ENCODE measurements at places on chromosomes 16 and 17. TPM values are rescaled to one million over a fixed set of nuclear protein-coding genes. Genes with fewer than 3 reads are reported as not detected.

DNA sequence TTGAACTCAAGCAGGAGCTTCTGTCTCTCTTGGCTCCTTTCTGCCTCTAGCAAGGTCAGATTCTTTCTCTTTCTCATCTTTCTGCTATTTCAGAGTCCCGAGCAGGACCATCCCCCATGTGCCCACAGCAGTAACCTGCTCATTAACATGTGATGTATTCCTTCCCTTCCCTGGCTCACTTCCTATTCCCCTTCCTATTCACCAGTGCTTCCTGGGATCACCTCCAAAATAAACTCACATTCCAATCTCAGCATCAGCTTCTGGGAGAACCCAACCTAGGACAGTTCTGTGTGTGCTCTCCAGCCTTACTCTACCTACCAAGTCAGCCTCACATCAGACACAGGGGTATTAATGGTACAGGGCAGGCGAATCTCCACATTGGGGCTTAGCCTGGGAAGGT, 546.4 kb upstream of the SALL1 start:
- DNase-seq, result no peak

DNA sequence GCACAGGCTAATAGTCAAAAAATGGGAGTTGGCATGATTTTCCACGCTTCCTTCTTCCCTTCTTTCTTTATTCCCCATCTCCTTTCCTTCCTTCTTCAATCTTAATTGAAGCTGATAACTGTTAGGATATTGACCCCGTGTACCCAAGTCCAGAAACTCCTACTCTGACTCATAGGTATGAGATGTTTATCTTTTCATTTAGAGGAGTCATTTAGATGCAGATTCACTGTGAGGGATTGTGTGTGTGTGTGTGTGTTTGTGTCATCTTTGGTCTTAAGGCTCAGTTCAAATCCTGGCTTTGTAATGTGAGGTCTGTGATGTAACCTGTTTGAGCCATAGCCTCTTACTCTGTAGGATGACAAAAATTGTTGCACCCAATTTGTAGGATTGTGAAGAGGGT, 332.0 kb upstream of the MAF start:
- no peak for DNase-seq

GRCh38 chr17:15048933-15049794, 216.0 kb downstream of the PMP22 start:
- no peak for DNase-seq

Gene MAP2K4
- 43.0 TPM for total RNA-seq

GRCh38 chr17:5043524-5043923, 8.3 kb upstream of the SLC52A1 start:
- no peak for DNase-seq

Gene CPNE7
- 1.7 TPM for total RNA-seq

Gene GAS2L2
- not detected for total RNA-seq

GRCh38 chr16:11461595-11461990, 116.3 kb downstream of the RMI2 start:
- DNase-seq, result no peak

- DNase-seq, result no peak
These were observed 1156.7 kb upstream of the CDH8 start for GRCh38 chr16:63192980-63193379.

DNA sequence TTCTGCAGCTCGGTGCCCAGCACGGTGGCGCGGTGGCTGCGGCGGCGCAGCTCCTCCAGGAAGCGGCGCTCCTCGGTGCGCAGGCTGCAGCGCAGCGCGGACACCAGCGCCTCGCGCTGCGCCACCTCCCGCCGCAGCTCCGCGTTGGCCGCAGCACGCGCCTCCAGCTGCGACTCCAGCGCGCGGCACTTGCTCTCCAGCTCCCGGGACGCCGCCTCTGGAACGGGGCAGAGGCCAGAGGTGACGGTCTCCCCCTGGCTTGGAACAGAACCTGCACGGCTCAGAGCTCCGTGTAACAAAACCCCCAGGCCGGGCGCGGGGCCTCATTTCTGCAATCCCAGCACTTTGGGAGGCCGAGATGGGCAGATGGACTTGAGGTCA, 13.2 kb upstream of the CLUH start:
- DNase-seq, result no peak

- DNase-seq, result no peak
These were observed 76.8 kb downstream of the TUBD1 start for GRCh38 chr17:59815965-59816364.

DNA sequence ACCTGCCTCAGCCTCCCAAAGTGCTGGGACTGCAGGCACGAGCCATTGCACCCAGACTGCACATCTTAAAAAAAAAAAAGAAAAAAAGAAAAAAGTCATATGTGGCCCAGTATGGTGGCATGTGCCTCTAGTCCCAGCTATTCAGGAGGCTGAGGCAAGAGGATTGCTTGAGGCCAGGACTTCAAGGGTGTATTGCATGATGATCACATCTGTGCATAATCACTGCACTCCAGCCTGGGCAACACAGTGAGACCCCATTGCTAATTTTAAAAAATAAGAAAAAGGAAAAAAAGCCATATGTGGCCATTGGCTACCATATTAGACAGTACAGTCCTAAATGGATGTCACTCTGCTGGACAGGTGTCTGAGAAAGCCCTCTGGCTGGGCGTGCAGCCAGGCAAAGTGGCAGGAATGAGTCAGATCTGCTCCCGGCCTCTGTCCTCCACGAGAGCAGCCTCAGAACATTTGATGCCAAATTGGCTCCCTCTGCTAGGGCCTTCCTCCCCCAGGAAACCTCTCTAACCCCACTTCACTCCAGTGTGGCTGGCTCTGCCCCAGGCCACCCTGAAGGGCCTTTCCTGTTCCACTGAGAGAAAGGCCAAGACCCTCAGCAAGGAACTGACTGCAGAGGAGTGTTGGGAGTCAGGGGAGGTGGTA, 14.7 kb downstream of the CA7 start:
- DNase-seq, result no peak

DNA sequence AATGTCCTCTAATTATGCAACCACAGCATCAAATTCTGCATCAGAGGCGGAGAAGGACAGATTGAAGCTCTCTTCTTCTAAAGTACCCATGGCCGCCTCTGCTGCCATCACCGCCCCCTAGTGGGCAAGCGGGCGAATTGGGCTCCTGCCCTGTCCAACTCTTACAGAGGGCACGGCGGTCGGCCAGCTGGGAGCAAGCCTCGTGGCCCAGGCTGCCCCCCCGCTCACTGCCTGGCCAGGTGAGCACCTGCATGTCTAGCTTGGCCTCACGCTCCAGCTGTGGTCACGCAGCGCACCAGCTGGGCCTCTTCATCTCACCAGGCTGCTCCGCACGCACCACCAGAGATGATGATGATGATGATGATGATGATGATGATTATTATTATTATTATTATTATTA, 146.1 kb upstream of the TOM1L1 start:
- DNase-seq, result no peak

Gene HAGH
- total RNA-seq, result 48.7 TPM

GRCh38 chr16:84308120-84308519, 13.4 kb downstream of the WFDC1 start:
- no peak for DNase-seq

DNA sequence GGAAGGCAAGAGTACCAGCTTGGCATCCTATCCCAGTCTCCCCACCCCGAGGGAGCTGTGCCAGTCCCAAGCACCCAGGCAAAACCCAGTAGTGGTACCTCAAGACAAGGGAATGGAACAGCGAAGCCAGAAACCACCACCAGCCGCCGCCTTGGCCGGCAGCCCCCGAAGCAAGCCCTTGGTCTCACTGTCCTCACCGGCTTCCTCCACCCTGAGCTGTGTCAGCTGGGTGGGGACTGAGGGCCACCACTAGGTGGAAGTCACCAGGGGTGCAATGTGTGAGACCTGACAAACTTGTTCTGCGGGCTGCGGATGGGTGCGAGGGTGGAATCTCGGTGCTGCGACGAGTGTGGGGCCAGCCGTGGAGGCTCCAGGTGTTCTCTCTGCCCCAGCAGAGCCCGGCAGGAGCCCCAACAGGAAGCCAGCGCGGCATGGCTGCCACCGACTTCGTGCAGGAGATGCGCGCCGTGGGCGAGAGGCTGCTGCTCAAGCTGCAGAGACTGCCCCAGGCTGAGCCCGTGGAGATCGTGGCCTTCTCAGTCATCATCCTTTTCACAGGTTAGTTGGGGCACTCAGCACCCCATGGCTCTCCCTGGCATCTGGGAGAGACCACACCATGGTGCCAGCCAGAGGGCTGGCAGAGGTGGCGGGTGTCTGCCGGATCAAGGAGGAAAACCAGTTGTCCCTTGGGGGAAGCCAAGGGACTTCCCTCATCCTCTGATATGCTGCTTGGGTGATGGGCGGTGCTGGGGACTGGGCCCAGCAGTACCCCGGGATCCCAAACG, 6.7 kb downstream of the SMIM5 start:
- no peak for DNase-seq

DNA sequence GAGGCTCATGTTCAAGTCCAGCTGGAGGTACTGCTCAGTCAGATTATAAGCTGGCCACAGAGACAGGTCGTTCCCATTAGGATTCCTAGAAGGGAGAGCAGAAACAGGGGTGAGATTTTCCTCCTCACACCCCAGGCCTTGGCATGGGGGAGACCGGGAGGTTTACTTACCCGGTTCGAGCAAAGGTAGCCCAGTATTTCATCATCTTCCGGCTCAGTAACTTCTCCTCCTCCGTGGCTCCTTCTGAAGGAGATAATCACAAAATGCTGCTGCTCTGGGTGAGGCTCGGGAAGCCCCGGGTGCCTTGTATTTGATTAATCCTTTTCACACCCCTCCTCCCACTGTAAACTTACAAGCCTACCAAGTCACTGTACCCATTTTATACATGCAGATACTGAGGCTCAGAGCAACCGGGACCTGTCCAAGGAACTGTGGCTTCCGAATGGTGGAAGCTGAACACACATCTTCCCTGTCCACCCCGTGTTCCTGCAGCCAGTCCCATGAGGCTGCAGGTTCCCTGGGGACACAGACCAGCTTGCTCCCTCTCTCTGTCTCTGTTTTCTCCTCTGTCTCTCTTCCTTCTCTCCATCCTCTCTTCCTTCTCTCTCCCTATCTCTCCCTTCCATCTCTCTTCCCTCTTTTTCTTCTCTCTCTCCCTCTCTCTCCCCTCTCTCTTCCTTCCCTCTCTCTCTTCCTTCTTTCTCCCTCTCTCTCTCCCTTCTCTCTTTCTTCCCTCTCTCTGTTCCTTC, 13.9 kb upstream of the CES1 start:
- DNase-seq, result no peak

Data from esophagus squamous epithelium (tissue), 5 donors.